Right forelimb (tissue), 1 donor: ENCODE measurements at places on chromosomes 7 and 10.

- peak; percentile 85 for DNase-seq
These were observed 441 bp downstream of the BMI1 start for GRCh38 chr10:22321156-22321923.

- no peak for DNase-seq
These were observed 231.2 kb downstream of the FANK1 start for GRCh38 chr10:126127481-126128029.

GRCh38 chr7:123190109-123190831 lies 9.5 kb downstream of the SLC13A1 start:
- no peak for DNase-seq

GRCh38 chr10:75818552-75818951 lies 387.1 kb downstream of the LRMDA start:
- DNase-seq, result no peak

DNA sequence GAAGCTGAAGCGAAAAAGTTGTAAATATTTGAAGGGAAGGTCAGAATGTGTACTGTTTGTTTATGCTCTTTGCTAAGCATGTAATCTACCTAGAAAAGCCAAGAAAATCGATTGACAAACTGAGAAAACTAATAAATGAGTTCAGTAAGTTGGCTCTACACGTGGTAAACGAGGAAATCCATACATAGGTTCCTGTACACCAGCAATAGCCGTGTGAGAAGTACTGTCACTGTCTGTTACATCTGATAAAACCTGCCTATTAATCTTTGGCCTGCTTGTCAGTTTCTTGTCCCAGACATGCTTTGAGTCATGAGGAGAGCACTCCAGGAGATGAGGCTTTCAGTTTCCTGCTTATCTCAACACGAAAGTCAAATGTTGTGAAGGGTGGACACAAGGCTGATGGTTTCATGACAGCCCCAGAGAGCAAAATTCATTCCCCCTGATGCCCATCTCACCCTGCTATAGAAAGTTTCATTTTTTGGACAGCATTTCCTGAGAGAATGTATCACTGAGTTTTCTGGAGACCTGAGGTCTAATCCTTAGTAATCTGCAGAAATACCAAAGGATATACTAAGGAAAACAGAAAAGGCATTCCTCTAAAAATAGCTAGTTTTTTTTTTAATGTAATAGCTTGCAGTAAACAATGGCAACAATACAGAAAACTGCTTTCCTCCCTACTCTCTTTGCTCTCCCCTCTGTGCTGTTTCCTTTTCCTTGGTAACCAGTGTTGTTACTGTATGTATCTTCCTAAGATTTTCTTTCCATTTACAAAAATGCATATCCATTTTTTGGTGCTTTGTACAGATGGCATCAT lies 18.8 kb downstream of the BMPR1A start:
- DNase-seq, result no peak

GRCh38 chr10:126373972-126374371 lies 14.3 kb downstream of the ADAM12 start:
- DNase-seq, result no peak

- DNase-seq, result no peak
These were observed 115.7 kb downstream of the KIAA1217 start for GRCh38 chr10:24324651-24325050.

DNA sequence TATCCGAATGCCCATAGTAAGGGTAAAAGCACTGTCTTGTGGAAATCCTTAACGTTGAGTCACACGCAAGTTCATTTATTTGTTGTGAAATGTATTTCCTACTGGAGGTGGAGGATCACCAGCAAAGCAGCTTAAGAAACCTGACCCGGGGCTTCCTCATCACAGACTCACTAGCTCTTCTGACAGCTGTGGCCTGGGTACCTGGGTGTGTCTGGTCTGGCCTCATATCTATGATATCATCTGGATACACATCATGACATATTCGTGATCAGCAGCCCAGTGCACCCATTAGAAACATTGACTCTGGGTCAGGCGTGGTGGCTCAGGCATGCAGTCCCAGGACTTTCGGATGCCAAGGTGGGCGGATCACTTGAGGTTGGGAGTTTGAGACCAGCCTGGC lies 8.8 kb downstream of the DRGX start:
- DNase-seq, result no peak

GRCh38 chr10:108465871-108466641 lies 1301.5 kb upstream of the SORCS1 start:
- peak; percentile 58 for DNase-seq

- DNase-seq, result no peak
These were observed 34.0 kb downstream of the C7orf25 start for GRCh38 chr7:42877862-42878261.

- no peak for DNase-seq
These were observed 35.2 kb upstream of the BMPER start for GRCh38 chr7:33870120-33870519.

DNA sequence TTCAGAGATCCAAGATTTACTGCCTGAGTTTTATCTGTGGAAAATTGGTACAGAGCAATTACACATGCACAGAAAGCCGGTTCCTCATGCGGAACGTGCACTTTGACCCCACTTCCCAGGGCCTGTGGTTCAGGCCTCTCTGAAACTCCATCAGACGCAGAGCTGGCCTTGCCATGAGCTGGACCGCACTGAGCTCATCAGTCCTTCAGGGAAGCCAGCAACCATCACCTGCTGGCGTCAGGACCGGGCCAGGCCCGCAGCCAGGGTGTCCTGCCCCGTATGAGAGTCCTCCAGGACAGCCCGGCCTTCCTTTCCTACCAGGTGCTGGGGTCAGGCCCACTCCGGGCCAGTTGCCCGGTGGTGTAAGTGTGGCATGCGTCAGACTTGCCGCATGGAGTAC lies 446.5 kb upstream of the FOXK1 start:
- DNase-seq, result no peak
